ENCODE measurements at places on chromosomes 4 and X.
A peak's percentile ranks its signal among the peaks of the same experiment; 100 is the strongest.

DNA sequence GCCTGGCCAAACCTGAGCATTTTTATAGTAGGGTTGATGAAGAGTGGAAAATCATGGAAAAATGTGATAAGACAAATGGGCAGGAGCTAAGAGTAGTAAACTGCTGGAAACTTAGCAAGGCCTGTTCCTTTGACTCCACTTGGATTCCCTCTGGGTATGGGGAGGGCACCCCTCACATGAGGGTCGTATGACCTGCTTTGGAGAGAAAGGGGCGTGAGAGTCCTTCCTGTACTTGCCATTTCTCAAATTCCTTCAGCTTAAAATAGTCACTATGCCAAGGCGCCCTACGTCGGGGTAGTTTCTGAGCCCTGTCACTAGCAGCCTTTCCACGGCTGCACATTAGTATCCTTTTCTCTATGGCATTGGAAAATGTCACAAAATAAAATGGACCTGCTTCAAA is 49.1 kb downstream of the GPRIN3 start:
- no peak for DNase-seq

DNA sequence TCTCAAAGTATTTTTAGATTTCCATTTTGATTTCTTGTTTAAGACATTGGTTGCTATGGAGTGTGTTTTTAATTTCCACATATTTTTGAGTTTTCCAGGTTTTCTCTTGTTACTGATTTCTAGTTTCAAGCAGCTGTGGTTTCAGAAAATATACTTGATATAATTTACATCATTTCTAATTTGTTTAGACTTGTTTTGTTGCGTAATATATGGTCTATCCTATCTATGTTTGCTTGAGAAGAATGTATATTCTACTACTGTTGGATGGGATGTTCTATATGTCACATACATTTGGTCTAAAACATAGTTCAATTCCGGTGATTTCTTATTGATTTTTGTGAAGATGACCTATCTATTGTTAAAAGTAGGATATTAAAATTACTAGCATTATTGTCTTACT is 170.5 kb upstream of the EMCN start:
- no peak for DNase-seq

DNA sequence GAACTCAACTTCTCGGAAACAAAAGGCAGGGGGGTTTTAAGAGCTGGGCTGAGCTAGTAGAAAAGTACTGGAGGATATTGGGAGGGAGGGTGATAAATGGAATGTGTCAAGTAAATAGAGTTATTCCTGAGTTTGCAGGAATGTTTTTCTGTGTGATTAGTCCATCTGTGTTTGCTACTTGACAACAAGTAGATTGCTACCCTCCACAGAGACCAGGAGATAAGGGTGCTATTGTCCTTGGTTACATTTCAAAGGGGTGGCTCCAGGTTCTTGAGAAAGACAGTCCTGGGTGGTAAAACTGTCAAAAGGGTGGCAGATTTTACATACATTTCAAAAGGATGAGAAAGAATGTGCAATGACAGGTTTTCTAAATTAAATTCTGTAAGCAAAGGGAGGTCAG is 181.2 kb upstream of the PPP3CA start:
- no peak for DNase-seq

GRCh38 chr4:38615847-38616246 is 48.2 kb upstream of the KLF3 start:
- DNase-seq: no peak

DNA sequence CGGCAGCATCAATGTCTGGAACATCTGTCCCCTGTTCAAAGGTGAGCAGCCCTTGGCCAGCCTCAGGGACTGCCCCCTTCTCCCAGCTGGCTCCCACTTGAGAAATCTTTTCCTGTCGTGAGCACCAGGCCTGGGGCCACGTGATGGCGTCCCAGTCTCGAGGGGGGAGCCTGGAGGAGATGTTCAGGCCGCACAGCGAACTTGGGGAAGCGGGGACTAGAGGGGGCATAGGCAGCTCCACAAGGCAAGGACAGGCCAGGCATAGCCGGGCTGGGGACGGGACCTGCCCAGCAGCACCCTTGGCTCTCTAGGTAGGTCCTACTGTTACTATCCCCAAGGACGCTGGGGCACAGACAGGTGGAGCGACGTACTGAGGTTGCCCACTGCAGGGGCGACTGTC is 2.7 kb downstream of the SLC6A8 start:
- no peak for DNase-seq

- DNase-seq: no peak
Measured at GRCh38 chrX:22536746-22537304, 264.1 kb downstream of the CBLL2 start.

- DNase-seq: no peak
Measured at GRCh38 chr4:145420595-145421214, 60.9 kb upstream of the SMAD1 start.

- no peak for DNase-seq
Measured at GRCh38 chr4:5238173-5238572, 186.9 kb downstream of the STK32B start.

GRCh38 chrX:40095583-40096394 is 2.0 kb downstream of the BCOR start:
- peak; percentile 51 for DNase-seq
